Brain (organoid and tissue), 16 donors: ENCODE measurements at places on chromosomes 3 and 15.

DNA sequence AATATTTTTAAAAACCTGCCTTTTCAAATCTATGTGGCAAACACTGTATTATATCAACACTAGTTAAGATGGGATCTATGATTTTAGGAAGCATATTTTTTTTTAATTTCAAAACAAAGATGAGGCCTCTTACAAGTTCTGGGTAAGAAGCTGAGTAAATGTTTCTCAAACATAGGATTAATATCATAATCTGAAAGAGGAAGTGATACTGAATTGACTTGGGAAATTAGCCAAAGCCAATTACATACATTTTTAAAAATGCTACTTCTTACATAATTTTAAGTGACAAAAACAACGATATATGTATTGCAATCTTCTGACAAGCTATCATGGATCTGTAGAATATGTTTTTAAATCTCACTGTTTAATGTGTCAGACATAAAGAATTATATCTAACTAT is 135.1 kb upstream of the UBP1 start:
- no peak for DNase-seq

GRCh38 chr3:10198761-10199649 is 34.3 kb downstream of the IRAK2 start:
- DNase-seq = no peak

DNA sequence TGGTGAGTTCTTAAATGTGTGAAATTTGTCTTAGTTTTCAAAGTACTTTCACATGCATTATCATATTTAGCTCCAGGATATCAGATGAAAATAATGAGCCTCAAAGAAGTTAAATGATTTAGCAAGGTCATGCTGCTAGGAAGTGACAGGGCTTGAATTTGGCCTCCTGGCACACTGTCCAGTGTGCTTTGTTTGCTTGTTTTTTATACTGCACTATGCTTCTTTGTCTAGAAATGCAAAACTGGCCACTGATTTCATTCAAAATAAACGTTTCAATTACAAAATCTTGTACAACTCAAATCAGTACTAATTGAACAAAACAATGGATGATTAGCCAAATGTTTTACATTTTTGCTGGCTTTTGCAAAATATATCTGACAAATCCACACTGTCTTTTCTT is 583.3 kb upstream of the CBLB start:
- no peak for DNase-seq

GRCh38 chr15:82554849-82555248 is 14.6 kb upstream of the RPS17 start:
- no peak for DNase-seq

DNA sequence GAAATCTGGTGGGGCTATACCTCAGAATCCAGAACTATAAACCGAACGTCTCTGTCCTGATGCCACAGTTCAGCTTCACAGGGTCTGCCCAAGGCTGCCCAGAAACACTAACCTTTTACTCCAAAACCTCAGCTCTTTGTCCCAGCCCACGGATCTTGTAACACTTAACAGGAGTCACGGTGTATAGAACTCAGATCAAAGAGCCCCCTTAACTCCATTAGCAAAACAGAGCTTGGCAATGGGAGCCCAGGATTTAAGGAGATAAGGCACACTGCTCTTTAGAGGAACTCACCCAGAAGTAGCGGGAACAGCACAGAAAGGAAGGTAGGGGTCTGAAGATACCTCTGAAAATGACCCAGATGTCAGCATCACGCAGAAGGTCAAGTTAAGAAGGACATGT is 68.8 kb upstream of the SOX14 start:
- no peak for DNase-seq

GRCh38 chr15:63211549-63211948 is 22.1 kb downstream of the RAB8B start:
- DNase-seq = no peak

DNA sequence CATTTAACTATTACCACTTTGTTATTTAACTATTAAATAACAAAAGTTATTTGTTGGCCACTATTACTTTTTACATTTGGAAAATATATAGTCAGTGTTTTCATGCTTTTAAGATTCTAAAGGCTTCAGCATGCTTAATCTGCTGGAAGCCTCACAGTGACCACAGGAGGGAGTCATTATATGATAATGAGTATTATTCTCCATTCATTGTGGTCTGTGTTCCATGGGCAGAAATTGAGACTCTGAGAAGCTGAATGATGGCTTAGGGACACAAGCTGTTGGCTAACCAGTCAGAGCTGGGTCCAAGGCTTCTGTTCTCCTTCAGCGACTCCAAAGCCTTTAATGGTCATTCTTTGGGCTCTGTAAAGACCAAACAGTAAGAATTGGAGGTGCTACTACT is 64.7 kb downstream of the BFSP2 start:
- DNase-seq = no peak

GRCh38 chr15:66748708-66749035 is 46.6 kb downstream of the SMAD6 start:
- DNase-seq = no peak

GRCh38 chr3:129311054-129311902 is 32.6 kb downstream of the HMCES start:
- no peak for DNase-seq

- no peak for DNase-seq
These were observed 15.1 kb downstream of the LINGO1 start for GRCh38 chr15:77617476-77618230.

- DNase-seq = no peak
These were observed 6.0 kb downstream of the MINDY2 start for GRCh38 chr15:58777107-58777506.

- no peak for DNase-seq
These were observed 52.4 kb upstream of the RGMA start for GRCh38 chr15:93141371-93141794.

DNA sequence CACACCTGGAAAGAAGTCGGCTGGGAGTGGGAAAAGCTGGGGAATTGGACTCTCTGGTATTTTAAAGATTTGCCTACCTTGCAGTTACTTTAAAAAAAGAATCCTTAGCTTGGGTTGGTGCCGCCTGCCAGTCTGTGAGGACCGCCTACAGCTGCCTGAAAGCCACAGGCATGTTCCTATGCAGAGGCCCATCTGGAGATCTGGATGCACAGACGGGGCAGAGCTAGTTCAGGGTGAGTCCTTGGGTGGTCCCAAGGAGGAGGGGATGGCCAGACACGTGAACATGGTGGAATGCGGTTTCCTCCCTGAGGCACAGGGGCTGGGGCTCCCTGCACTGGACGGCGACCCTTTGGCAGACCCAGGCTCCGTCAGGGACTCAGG is 113.2 kb upstream of the IQSEC1 start:
- DNase-seq = no peak

DNA sequence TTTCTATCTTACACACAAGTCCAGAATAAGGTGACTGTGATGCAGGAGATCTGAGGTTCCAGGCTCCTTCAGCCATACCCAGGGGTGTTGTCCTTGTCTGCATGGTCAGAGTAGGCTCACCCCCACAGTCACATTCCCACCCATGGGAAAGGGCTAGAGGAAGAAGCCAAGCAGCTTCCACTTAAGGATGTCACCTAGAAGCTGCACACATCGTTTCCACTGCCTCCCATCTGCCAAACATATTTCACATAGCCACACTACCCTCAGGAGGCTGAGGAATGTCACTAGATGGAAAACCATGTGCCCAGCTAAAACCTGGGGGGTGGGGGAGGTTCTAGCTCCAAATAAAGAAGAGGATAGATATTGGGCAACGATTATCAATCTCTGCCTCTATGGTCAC is 58.1 kb downstream of the TMEM39A start:
- DNase-seq = no peak
